ENCODE measurements at places on chromosomes 12 and 14.

GRCh38 chr14:20614038-20614840, 23.1 kb upstream of the RNASE12 start:
- DNase-seq = no peak

- DNase-seq = no peak
These were observed 305.5 kb downstream of the AEBP2 start for GRCh38 chr12:19744705-19745218.

GRCh38 chr14:103627073-103628025, 1.7 kb upstream of the KLC1 start:
- DNase-seq = no peak

GRCh38 chr12:58321414-58321813, 380.0 kb downstream of the ATP23 start:
- no peak for DNase-seq

GRCh38 chr14:51176839-51177238, 63.2 kb upstream of the TMX1 start:
- no peak for DNase-seq

- no peak for DNase-seq
These were observed 300.1 kb upstream of the STXBP6 start for GRCh38 chr14:25350021-25350420.

DNA sequence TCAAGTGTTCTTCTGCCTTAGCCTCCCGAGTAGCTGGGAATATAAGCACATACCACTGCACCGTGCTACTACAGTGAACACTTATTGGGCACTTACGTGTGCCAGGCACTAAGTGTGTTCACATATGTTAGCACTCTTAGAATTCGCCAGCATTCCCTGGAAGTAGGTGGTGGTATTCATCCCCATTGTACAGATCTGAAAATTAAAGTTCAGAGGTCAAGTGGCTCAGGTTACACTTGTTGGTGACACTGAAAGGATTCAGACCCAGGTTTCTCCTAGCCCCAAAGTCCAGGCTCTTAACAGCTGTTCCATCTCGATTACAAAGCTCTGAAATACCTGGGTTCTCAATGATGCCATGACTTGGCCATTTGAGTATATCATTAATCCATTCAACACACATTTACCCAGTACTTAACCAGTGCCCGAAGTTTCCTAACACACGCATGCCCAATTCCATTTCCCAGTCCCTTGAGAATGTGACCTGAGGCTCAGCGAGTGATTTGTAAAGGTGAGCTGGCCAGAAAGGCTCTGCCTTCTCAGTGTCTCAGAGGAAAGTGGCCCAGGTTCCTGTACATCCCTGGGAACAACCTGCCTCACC, 4.8 kb downstream of the MVK start:
- DNase-seq = no peak

- DNase-seq = no peak
These were observed 4.4 kb downstream of the MMP19 start for GRCh38 chr12:55838361-55838760.

DNA sequence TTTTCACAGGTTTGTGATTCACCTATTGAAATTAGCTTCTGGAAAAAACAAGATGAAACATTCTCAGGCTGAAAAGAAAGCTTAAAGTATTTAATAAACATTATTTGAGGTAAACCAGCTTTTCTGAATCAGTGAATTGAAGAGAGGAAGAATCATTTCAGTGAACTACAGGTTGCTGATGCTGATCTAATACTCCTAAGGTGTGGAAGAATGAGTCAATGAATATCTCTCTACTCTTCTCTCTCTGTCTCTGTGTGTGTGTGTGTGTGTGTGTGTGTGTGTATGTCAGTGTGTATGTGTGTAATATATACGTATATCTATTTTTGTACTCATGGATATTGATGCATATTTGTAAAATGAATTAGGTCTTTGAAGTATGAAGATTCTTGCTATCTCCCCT, 312.2 kb downstream of the SSPN start:
- no peak for DNase-seq

- DNase-seq = no peak
These were observed 94.1 kb downstream of the LGMN start for GRCh38 chr14:92654239-92654901.

- DNase-seq = no peak
These were observed 110.9 kb upstream of the MGAT4C start for GRCh38 chr12:86367137-86367536.

DNA sequence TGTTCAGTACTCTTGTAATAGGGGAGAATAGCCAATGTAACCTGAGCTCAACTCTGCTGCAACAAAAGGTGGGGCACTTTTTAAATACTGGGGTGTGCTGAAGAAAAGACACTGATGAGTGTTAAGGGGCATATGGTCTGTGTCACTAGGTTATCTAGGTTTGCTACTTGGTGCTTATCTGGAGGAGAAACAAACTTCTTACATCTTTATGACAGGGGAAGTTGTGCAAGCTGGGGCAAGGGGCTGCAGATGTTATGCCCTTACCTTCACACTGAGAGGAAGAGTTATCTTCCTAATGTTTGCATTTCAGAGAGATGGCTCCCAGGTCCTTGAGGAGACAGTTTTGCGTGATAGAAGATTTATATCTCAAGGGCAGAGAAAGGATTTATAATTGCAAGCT, 90.9 kb upstream of the PKP2 start:
- DNase-seq = no peak

- no peak for DNase-seq
These were observed 12.8 kb downstream of the FBLN5 start for GRCh38 chr14:91934554-91935285.

- DNase-seq = no peak
These were observed 202.5 kb downstream of the VRK1 start for GRCh38 chr14:96999654-97000155.

GRCh38 chr14:51447411-51447810, 204.3 kb upstream of the FRMD6 start:
- DNase-seq = no peak

GRCh38 chr12:123491056-123491455, 33.1 kb downstream of the SNRNP35 start:
- DNase-seq = no peak

GRCh38 chr12:60689137-60689536, 1093.3 kb downstream of the SLC16A7 start:
- no peak for DNase-seq

GRCh38 chr14:75595226-75595625, 16.8 kb downstream of the FLVCR2 start:
- DNase-seq = no peak

DNA sequence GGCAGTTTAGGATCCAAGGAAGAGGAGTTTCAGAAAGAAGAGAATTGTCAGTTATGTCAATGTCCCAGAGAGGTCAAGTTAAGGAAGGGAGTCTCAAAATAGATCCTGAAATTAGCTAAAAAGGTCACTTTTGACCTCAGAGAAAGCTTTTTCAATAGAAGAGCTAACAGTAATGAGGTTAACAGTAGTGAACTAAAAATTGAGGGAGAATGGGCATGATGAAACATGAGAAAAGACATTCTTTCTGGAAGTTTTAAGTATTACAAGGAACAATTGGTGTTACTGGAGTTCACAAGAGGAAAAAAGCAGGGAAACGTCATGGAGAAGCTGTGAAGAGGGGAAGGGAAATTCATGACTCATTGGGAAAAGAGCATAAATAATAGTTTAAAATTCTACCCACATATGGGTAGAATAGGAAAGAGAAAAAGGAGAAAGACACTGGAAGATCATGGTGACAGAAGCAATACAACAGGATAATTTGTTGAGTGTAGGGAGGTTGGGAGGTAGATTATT, 381.2 kb upstream of the FAR2 start:
- no peak for DNase-seq

DNA sequence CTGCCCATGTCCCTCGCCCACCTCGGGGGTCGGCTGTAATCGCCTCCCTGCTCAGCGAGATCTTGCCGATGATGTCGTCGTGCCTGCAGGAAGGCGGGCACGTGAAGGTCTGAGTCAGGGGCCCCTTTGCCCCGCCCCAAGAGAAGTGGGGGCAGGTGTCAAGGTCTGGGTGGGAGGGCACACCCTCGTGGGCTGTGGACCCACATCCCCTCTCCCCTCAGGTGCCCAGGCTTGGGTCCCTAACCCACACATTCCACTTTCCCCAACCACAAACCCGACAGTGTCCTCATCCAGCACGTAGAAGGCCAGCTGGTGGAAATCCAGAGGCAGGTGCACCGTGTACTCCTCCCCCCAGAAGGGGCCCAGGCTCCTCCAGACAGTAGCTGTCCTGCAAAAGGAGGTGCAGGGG, 7.8 kb downstream of the RASAL1 start:
- DNase-seq = no peak

DNA sequence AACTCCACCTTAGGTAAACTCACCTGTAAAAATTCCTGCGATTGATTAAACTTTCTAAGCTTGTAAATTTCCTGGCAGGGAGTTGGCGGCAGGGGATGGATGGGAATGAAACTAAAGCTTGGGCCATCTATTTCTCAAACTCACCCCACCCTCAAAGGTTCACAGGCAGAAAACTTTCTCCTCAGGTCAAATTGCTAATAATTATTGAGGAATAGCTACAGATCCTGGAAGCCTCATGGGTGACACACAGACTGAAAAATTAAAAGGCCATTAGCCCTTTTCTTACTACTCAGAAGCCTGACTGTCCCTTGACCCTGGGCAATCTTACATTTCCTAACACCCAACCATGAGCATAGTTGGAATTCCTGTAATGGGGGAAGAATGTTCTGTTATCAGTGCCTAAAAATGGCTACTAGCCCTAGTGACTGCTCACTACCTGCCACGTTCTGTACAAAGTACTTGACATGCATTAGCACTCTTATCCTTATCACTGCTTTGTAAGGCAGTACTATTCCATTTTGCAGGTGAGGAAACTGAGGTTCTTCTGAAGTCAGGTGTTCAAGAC, 12.4 kb upstream of the SYNDIG1L start:
- DNase-seq = no peak

DNA sequence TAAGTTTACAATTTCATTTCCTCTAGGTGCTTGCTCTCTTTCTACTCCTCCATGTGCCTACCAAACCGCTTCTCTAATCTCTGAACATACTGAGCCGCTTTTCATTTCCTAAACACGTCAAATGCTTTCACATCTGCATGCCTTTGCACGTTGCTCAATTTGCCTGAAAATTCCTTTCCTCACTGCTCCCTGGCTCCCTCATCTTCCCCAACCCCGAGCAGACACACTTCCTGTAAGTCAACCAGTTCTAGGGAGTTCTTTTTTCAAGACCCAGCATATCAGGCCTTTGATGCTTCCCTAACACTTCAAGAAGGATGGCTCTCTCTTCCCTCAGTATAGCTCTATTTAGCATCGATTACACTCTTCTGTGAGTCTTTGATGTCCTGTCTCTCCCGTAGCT, 50.3 kb downstream of the LMO3 start:
- no peak for DNase-seq

DNA sequence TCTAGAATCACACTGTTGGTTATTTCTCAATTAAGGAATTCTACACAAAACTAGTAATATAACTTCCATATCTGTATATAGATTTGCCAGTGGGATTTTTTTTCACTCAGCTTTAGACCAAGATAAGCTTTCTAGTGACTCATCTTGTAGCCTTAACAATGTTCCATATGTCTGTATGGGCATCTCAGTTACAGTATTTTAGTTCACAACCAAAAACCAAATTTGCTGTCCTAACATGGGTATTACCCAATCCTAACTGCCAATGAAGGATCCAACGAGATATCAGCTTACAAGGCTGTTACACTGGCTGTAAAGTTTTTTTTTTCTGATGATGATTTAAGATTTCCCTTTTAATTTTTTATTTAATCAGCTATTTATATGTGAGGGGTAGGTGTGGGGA, 31.5 kb upstream of the KRR1 start:
- no peak for DNase-seq

GRCh38 chr12:71732357-71732712, 22.3 kb upstream of the RAB21 start:
- no peak for DNase-seq

DNA sequence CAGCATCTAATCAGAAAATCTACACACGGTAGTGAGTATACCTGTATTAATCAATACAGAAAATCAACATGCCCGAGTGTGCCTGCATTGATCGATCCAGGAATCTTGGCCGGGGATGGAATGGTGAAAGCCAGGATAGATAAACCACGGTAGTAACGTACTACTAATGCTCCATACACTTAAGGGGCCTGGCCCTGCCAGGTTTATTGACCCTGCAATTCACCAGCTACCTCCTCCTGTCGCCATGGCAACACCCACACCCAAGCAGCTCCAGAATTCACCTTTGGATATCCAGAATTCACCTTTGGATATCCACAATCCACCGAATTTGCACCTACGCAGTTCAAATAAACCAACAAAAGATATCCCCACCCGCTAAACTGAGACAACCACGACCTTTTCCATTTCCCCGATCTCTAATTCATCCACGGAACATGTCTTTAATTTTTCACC, 14.8 kb upstream of the CALM1 start:
- DNase-seq = no peak

DNA sequence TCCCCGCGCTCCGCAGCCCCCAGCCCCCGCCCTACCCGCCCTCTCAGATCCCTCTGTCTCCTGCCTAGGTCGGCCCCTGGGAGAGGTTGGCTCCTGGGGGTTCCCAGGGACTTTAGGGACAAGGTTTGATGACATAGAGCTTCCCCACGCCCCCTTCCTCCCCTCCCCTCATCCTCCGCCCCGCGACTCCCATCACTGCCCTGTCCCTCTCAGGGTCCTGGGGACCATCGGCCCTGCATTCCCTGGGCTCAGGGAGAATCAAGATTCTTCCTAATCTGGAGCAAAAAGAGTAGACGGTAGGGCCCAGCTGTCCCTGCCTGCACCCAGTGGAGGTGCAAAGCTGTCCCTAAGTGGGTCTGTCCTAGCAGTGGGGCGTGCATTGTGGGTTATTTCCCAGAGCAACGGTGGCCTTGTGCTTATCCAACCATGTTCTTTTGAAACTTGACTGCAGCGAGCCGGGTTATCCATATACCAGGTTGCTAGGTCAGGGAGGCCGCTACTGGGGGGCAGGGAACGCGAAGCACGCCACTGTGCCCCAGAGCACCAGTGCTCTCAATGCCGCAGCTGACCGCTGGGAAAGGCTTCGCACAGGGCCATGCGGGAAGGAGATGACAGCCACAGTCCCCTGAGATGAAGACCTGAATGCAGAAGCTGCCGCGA, 124.4 kb upstream of the PRMT8 start:
- DNase-seq = no peak

- DNase-seq = no peak
These were observed 102.1 kb downstream of the KCNH5 start for GRCh38 chr14:62943202-62943601.

- DNase-seq = no peak
These were observed 26.1 kb downstream of the JDP2 start for GRCh38 chr14:75453817-75454434.

Data from activated CD4-positive, alpha-beta T cell treated with anti-CD3 and anti-CD28 coated beads, Interleukin-2, amount 50 U/mL, for 4 hours (primary cell).